ENCODE measurements at places on chromosomes 16 and 17. TPM values are rescaled to one million over a fixed set of nuclear protein-coding genes. Genes with fewer than 3 reads are reported as not detected.

The SBK1 gene
- total RNA-seq = not detected

The MYO15A gene
- total RNA-seq = 3.1 TPM

The STAT3 gene
- 187 TPM for total RNA-seq

The UTS2R gene
- total RNA-seq = not detected

The KRTAP9-4 gene
- not detected for total RNA-seq

The CETP gene
- total RNA-seq = 0.59 TPM
